ENCODE measurements at places on chromosomes 4 and X.

DNA sequence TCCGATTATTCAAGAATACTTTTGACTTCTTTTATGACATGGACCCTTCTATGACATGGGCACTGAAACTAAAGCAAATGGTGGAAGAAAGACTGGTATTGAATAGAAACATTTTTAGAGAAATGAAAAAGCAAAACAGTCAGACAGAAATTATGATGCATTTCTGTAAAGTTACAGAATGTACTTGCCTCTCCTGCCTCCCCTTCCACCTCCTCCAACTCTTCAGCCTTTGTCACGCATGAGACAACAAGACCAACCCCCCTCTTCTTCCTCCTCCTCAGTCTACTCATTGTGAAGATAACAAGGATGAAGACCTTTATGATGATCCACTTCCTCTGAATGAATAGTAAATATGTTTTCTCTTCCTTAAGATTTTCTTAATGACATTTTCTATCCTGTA lies 46.3 kb upstream of the HUWE1 start:
- no peak for DNase-seq

DNA sequence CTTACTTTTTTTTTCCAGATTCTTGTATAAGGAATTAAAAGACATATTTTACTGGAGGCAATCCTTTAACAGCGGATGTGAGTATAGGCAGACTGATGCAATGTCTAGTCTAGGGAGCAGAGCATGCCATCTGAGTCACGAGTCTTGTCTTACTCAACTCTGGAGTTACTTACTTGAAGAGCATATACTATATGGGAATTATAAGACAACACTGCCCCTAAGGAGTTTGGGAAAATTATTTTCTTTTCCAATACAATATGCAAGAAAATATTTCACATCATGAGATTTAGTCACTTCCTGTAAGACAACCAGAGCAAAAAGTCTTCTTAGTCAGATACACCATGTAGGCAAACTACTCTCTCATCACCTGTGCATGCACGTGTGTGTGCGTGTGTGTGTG lies 537.3 kb upstream of the FTHL17 start:
- no peak for DNase-seq

DNA sequence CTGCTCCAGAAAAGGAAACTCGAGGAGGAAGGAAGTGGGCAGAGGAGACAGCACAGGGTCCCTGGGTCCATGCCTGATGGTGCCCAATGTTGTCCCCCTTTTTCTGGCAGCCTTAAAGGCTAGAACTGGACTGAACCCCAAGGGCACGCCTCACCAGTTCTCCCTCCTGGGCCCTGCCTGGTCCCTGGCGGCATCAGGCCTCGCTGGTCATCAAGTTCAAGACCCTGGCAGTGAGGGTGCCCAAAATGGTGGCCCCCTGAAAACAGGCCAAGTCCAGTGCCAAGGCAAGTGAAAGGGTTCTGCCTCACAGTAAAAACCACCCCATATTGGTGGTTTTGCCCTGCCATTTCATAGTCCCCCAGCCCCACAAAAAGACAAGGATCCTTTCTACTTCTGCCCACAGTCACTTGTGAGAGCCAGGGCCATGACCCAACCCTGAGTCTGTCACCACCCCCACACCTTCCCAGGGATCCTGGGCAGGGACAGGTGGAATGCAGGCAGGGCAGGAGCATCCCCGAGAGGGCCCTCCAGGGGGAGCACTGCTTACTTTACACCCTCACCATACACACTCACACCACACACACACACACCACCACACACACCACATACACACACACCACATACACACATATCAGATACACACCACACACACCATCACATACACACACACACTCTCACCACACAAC lies 107.6 kb downstream of the DCTD start:
- DNase-seq: no peak

DNA sequence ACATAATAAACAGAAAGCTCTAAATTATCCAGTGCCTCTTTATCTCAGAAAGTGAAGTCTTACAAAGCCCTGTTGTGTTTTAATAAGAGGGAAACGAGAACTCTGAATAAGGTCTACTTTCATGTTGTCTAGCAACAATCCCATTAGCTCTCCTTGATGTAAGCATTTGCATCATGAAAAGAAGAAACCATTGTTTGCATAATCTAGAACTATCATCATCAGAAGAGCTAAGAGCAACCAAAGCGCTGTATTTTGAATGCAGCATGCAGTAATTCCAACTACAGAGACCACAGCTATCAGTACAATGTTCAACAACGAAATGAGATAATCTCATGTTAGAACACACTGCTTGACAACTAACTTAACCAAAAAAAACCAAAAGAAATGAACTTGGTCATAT lies 257.1 kb downstream of the CAMK2D start:
- no peak for DNase-seq

GRCh38 chr4:43560047-43560446 lies 667.5 kb downstream of the GRXCR1 start:
- no peak for DNase-seq
